Sciatic nerve (tissue), 2 donors: ENCODE measurements at places on chromosomes 5 and 9. TPM values are rescaled to one million over a fixed set of nuclear protein-coding genes. Genes with fewer than 3 reads are reported as not detected.
A peak's percentile ranks its signal among the peaks of the same experiment; 100 is the strongest.

GRCh38 chr5:14447958-14448911, 133.4 kb upstream of the OTULINL start:
- DNase-seq: no peak

- no peak for DNase-seq
Measured at GRCh38 chr5:152397581-152397980, 7.5 kb downstream of the NMUR2 start.

- DNase-seq: no peak
Measured at GRCh38 chr5:163585206-163585605, 79.8 kb downstream of the MAT2B start.

- DNase-seq: no peak
Measured at GRCh38 chr5:132689513-132689912, 15.7 kb downstream of the IL4 start.

- peak; percentile 69 for DNase-seq
Measured at GRCh38 chr9:134324359-134325095, 1.7 kb upstream of the RXRA start.

DNA sequence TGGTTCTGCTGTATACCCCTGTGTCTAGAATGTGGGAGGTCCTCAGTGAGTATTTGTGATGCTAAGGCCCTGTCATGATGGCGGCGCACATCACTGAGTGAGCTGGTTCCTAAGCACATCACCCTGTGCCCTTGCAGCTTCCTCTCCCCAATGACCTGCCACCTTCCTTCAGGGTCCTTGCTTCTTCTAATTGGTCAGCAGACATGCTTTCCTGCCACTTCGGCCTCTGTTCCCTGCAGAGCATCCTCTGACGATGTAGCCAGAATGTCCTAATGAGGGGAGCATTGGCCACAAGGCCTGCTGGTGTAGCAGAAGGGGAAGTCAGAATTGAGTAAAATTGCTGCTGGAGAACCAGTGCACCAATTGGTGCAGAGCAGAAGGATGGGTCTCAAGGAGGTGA, 31.1 kb upstream of the ANGPTL2 start:
- no peak for DNase-seq

- no peak for DNase-seq
Measured at GRCh38 chr5:38753776-38754175, 92.0 kb upstream of the OSMR start.

- DNase-seq: peak; percentile 76
Measured at GRCh38 chr5:134226441-134227192, 744 bp upstream of the PPP2CA start.

GRCh38 chr5:83467371-83468035, 4.0 kb upstream of the VCAN start:
- DNase-seq: no peak

DNA sequence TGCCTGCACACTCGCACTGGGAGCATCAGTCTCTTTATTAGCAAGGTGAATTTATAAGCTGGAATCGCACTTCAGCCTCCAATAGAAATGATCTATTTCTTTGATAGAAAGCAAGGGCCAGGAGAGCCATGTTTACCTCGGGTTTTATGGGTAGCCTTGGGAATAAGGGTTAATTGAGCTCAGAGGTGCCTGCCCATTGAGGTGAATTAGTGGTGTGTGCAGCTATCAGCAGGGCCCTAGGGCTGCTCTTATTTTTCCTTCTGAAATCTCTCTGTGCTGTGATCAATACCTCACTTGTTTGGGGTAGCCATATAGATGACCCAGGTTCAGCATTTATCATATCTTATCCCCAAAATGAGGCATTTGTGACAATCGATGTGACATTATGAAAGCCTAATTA, 297.8 kb downstream of the EBF1 start:
- DNase-seq: no peak

GRCh38 chr9:107312376-107313050, 29.4 kb downstream of the RAD23B start:
- no peak for DNase-seq

- no peak for DNase-seq
Measured at GRCh38 chr9:110214090-110214489, 6.1 kb upstream of the C9orf152 start.

- no peak for DNase-seq
Measured at GRCh38 chr5:68680366-68680765, 413.4 kb upstream of the SLC30A5 start.

- no peak for DNase-seq
Measured at GRCh38 chr5:91065496-91065895, 317.6 kb downstream of the ARRDC3 start.

Gene BTNL3
- not detected for total RNA-seq

Gene ZNF483
- 20.1 TPM for total RNA-seq

Gene MOB3B
- total RNA-seq: 14.9 TPM

Gene PRDM9
- total RNA-seq: not detected

Gene CYLC2
- not detected for total RNA-seq

Gene LCN15
- not detected for total RNA-seq

Gene LECT2
- not detected for total RNA-seq

Gene IL13
- not detected for total RNA-seq

Gene IL3
- not detected for total RNA-seq
